Diencephalon (tissue), 1 donor: ENCODE measurements at places on chromosomes 7 and 10. TPM values are rescaled to one million over a fixed set of nuclear protein-coding genes. Genes with fewer than 3 reads are reported as not detected.

The NPY gene
- total RNA-seq: 42.9 TPM

The ACTL6B gene
- total RNA-seq: 90.4 TPM

The RPEL1 gene
- not detected for total RNA-seq

The NEURL1 gene
- 33.4 TPM for total RNA-seq

The MGAM2 gene
- 0.23 TPM for total RNA-seq

The TMEM273 gene
- 2.1 TPM for total RNA-seq

The PCLO gene
- 77.5 TPM for total RNA-seq

The SLC39A12 gene
- total RNA-seq: 20.1 TPM

The OR2A42 gene
- total RNA-seq: under 0.01 TPM

The HMX2 gene
- total RNA-seq: 0.92 TPM

The SFRP5 gene
- total RNA-seq: 3.2 TPM

The PURB gene
- total RNA-seq: 38.5 TPM

The HMX3 gene
- 2.8 TPM for total RNA-seq

The AKR1D1 gene
- not detected for total RNA-seq

The MMP21 gene
- 0.46 TPM for total RNA-seq

The GSAP gene
- 9.9 TPM for total RNA-seq

The MKX gene
- 3.2 TPM for total RNA-seq

The NKX1-2 gene
- 1.8 TPM for total RNA-seq

The AMPH gene
- 61.6 TPM for total RNA-seq

The ACSM6 gene
- total RNA-seq: not detected

The CASP2 gene
- 12.5 TPM for total RNA-seq

The GNAT3 gene
- not detected for total RNA-seq

The AKR1C4 gene
- not detected for total RNA-seq

The ZNF853 gene
- total RNA-seq: 28.8 TPM

The FAM131B gene
- 78.4 TPM for total RNA-seq

The SDK1 gene
- 18.9 TPM for total RNA-seq

The TMEM130 gene
- 22.6 TPM for total RNA-seq

The TBX20 gene
- total RNA-seq: not detected

The PARD3 gene
- 76.4 TPM for total RNA-seq

The GPR141 gene
- not detected for total RNA-seq

The POLR1F gene
- 17.5 TPM for total RNA-seq

The CALHM1 gene
- total RNA-seq: 0.23 TPM

The PSAP gene
- total RNA-seq: 804 TPM

The NPSR1 gene
- 1.8 TPM for total RNA-seq

The COPS6 gene
- 48.9 TPM for total RNA-seq
